ENCODE measurements at places on chromosomes 2 and 18. TPM values are rescaled to one million over a fixed set of nuclear protein-coding genes. Genes with fewer than 3 reads are reported as not detected.

GFPT1 gene
- 66.6 TPM for total RNA-seq

GCKR gene
- 0.78 TPM for total RNA-seq

SERPINB10 gene
- not detected for total RNA-seq

INSIG2 gene
- 30.1 TPM for total RNA-seq

LOXL3 gene
- 162 TPM for total RNA-seq

FLACC1 gene
- 2.9 TPM for total RNA-seq

LCT gene
- 0.22 TPM for total RNA-seq

TSN gene
- total RNA-seq: 66.2 TPM

CFC1 gene
- total RNA-seq: not detected

GNAL gene
- 7.1 TPM for total RNA-seq

SFTPB gene
- total RNA-seq: not detected

CRYGD gene
- total RNA-seq: not detected

ACMSD gene
- not detected for total RNA-seq

FER1L5 gene
- total RNA-seq: 0.54 TPM

DNER gene
- 1.7 TPM for total RNA-seq

CDKL4 gene
- 3.7 TPM for total RNA-seq

FAM110C gene
- not detected for total RNA-seq

ESPNL gene
- total RNA-seq: 1.3 TPM

PPP1R1C gene
- total RNA-seq: 2.2 TPM

SLC16A14 gene
- total RNA-seq: 2.3 TPM

CNGA3 gene
- total RNA-seq: 0.43 TPM

ALPG gene
- total RNA-seq: not detected

FRZB gene
- 1.4 TPM for total RNA-seq

TRIM43B gene
- total RNA-seq: not detected

SOX11 gene
- 0.13 TPM for total RNA-seq

TNFAIP6 gene
- 572 TPM for total RNA-seq

DSC3 gene
- 0.26 TPM for total RNA-seq

IL1RL2 gene
- total RNA-seq: 3.7 TPM

TMEM200C gene
- under 0.01 TPM for total RNA-seq

OTOS gene
- total RNA-seq: not detected

SLC35F6 gene
- 84.5 TPM for total RNA-seq

MZT2A gene
- total RNA-seq: 42.2 TPM

Data from articular chondrocyte of knee joint (primary cell).